Activated CD8-positive, alpha-beta T cell treated with anti-CD3 and anti-CD28 coated beads, Interleukin-2, amount 10 ng/mL, durations not matched to agents 7 days and 5 days (primary cell): ENCODE measurements at places on chromosomes 6 and 20. TPM values are rescaled to one million over a fixed set of nuclear protein-coding genes. Genes with fewer than 3 reads are reported as not detected.
A peak's percentile ranks its signal among the peaks of the same experiment; 100 is the strongest.

- H3K27ac ChIP-seq, result no peak overlapping the region
- H3K27me3 ChIP-seq, result no peaks in the 10 kb centered on the region
- H3K4me1 ChIP-seq, result no peaks in the 10 kb centered on the region
- no peaks in the 10 kb centered on the region for H3K36me3 ChIP-seq
- DNase-seq, result no peak
Measured at GRCh38 chr6:161161889-161162624, 111.8 kb downstream of the AGPAT4 start.

GRCh38 chr6:139530561-139530960, 156.1 kb upstream of the CITED2 start:
- H3K27ac ChIP-seq, result peak overlapping the region; percentile 88
- no peaks in the 10 kb centered on the region for H3K36me3 ChIP-seq
- DNase-seq, result no peak

The SIRPB2 gene
- total RNA-seq, result not detected

The SIRPG gene
- 112 TPM for total RNA-seq

The MLN gene
- not detected for total RNA-seq

GRCh38 chr6:130183271-130184222, 39.2 kb downstream of the SAMD3 start:
- peaks cover 39% of the 10 kb centered on the region for H3K36me3 ChIP-seq
- peaks cover 54% of the 10 kb centered on the region for H3K4me1 ChIP-seq
- peak overlapping the region; percentile 47 for H3K4me3 ChIP-seq
- no peaks in the 10 kb centered on the region for H3K27me3 ChIP-seq

DNA sequence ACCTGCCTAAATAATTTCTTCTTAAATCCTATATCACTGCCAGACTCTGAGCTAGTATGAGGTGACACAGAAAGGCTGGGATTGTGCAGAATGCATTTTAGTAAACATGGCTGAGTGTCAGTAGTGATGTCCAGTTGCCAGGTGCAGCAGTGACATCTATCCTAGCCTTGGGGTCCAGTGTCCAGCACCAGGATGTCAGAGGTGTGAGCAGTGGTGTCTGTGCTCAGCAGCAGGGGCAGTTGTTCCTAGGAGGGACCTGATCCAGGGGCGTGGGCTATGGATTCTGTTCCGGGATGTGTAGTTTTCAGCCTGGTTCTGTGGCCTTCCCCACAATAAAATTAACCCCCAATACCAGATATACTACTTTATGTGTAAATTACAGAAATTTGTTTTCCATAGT, 6.0 kb downstream of the HLA-C start:
- no peak overlapping the region for H3K4me3 ChIP-seq
- peaks cover 40% of the 10 kb centered on the region for H3K36me3 ChIP-seq
- no peak overlapping the region for H3K27ac ChIP-seq
- peaks cover 29% of the 10 kb centered on the region for H3K4me1 ChIP-seq

DNA sequence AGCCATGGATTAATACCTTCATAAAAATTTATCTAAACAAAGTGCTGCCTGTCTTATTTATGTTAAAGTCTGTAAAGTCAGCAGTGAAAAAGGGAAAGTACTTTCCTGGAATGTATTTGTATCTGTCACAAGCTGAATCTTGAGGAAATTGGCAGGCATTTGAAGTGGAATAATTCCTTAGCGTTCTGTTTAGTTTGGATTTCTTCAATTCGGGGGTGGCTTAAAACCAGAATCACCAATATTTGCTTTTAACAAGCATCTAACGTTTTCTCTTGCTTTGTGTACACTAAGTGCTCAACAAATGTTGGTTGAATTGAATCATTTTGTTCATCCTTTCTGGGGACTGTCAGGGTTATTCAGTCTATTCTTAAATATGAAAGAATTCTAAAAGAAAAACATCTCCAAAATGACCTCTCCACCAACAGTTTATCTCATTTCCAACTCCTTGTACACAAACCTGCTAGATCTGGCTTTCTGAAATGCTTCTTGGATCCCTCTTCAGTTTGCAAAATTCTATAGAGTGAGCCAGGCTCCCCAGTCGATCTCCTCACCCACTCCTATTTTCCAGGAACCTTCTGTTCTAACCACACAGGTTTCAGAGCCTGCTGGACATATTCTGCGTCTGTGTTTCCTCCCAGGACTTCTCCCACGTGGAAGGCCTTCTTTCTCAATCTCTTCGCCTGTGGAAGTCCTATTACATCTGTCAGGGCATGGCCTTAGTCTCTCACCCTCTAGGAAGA, 2.0 kb upstream of the NPEPL1 start:
- H3K4me1 ChIP-seq, result peaks cover 20% of the 10 kb centered on the region
- H3K27ac ChIP-seq, result peak overlapping the region; percentile 1
- no peaks in the 10 kb centered on the region for H3K27me3 ChIP-seq
- peaks cover 20% of the 10 kb centered on the region for H3K36me3 ChIP-seq
- DNase-seq, result no peak

The GPX5 gene
- total RNA-seq, result not detected

DNA sequence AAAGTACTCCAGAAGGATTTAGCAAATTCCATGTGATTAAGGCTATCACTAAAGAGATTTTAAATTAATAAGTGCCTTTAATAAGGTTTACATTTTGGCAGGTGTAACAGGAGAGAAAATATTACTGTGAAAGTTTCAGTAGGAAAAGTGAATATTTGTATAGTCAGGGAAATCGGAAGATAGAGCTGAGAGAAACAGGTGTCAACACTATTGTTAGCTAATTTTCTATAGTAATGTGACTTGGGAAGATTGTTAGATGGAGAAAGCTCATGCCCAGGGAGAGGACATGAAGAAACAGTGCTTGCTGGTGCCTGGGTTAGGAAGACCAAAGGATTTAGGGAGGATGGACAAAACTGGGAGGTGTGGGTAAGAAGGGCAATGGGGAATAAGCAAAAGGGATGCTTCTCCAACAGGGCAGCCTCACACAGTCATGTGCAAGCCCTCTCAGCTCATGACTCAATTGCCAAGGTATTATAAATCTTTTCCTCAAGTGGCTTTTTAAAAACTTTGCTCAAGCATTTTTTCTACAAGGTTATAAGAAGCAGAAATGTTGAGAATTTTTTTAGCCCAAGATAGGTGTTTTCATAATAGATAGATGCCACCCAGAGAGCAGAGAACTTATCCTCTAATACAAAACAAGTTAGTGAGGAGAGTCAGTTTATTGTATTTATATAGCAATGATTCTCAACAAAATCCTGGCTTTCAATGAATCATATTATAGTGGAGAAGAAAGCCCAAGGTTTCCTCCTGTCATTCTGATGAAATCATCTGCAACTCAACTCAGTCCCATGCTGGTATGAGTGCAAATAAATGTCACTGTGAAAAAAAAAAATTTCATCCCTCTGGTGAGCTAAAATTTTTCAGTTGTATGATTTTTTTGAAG, 325.2 kb upstream of the NT5E start:
- H3K27ac ChIP-seq, result no peak overlapping the region
- no peak for DNase-seq
- H3K4me3 ChIP-seq, result no peak overlapping the region
- H3K36me3 ChIP-seq, result no peaks in the 10 kb centered on the region
- peaks cover 3% of the 10 kb centered on the region for H3K27me3 ChIP-seq

DNA sequence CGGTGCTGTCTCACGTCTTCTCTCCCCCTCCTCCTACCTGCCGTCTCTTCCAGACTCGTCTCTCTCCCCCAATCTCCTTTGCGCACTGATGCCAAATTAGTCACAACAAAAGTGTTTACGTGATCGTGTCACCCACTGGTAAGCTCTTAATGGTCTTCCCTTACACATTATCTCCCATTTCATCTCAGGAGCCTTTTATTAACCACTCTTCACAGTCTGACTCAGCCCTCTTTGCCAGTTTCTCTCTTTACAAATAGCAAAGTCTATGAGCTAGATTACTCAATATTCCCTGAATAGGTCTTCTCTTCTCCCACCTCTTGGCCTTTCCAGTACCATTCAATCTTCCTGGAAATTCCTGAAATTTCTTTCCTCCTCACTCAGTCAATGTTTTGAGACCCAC, 247.0 kb downstream of the ESR1 start:
- no peak overlapping the region for H3K27ac ChIP-seq
- no peak overlapping the region for H3K4me3 ChIP-seq
- H3K4me1 ChIP-seq, result no peaks in the 10 kb centered on the region
- no peak for DNase-seq
- peaks cover 5% of the 10 kb centered on the region for H3K27me3 ChIP-seq

- H3K27me3 ChIP-seq, result no peaks in the 10 kb centered on the region
- peak overlapping the region; percentile 80 for H3K4me3 ChIP-seq
- DNase-seq, result peak; percentile 88
- peaks cover 2% of the 10 kb centered on the region for H3K36me3 ChIP-seq
- peaks cover 55% of the 10 kb centered on the region for H3K4me1 ChIP-seq
Measured at GRCh38 chr6:144334150-144334708, 49.1 kb downstream of the UTRN start.

- no peak overlapping the region for H3K27ac ChIP-seq
- peaks cover 19% of the 10 kb centered on the region for H3K4me1 ChIP-seq
- no peak overlapping the region for H3K4me3 ChIP-seq
- no peaks in the 10 kb centered on the region for H3K36me3 ChIP-seq
- no peaks in the 10 kb centered on the region for H3K27me3 ChIP-seq
- no peak for DNase-seq
Measured at GRCh38 chr6:17591287-17591686, 8.8 kb upstream of the FAM8A1 start.

GRCh38 chr6:11710311-11710761, 68.3 kb downstream of the ADTRP start:
- peaks cover 58% of the 10 kb centered on the region for H3K4me1 ChIP-seq
- peak overlapping the region; percentile 1 for H3K4me3 ChIP-seq
- DNase-seq, result peak; percentile 78
- peak overlapping the region; percentile 84 for H3K27ac ChIP-seq
- peaks cover 17% of the 10 kb centered on the region for H3K36me3 ChIP-seq

GRCh38 chr6:27205375-27206278, 41.9 kb upstream of the PRSS16 start:
- peaks cover 37% of the 10 kb centered on the region for H3K4me1 ChIP-seq
- peak overlapping the region; percentile 43 for H3K4me3 ChIP-seq
- DNase-seq, result peak; percentile 73
- H3K36me3 ChIP-seq, result peaks cover 20% of the 10 kb centered on the region
- peak overlapping the region; percentile 70 for H3K27ac ChIP-seq

DNA sequence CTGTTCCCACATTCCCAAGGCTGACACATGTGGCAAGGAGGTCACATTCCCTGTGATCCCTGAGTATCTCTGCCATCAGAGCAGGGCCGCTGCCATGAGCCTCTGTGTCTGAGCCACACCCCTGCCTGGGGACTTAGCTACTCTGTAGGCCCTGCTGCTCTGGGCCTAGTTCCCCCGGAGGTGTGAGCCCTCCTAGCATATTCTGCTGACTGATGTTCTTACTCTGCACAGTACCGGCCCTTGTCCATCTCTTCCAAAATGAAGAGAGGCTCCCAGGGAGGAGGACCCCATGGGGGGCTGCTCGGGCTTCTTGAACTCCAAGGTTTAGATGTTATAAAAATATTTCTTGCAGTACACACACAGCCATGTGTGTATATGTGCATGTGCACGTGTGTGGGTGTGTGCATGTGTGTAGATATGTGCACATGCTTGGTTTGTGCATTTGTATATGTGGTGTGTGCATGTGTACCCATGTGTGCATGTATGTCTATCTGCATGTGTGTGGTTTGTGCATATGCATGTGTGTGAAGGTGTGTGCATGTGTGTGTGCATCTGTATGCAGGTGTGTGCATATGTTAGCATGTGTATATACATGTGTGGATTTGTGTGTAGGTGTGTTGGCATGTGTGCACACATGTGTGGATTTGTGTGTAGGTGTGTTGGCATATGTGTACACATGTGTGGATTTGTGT, 101.2 kb downstream of the ERMARD start:
- H3K36me3 ChIP-seq, result peaks cover 3% of the 10 kb centered on the region
- H3K4me3 ChIP-seq, result no peak overlapping the region
- H3K4me1 ChIP-seq, result no peaks in the 10 kb centered on the region
- H3K27me3 ChIP-seq, result peaks cover 2% of the 10 kb centered on the region
- no peak for DNase-seq
- no peak overlapping the region for H3K27ac ChIP-seq

The AGPAT1 gene
- 46.6 TPM for total RNA-seq

The SRSF12 gene
- not detected for total RNA-seq

GRCh38 chr6:169451065-169451838, 197.6 kb upstream of the THBS2 start:
- H3K4me3 ChIP-seq, result no peak overlapping the region
- no peak overlapping the region for H3K27ac ChIP-seq
- no peaks in the 10 kb centered on the region for H3K4me1 ChIP-seq
- H3K36me3 ChIP-seq, result no peaks in the 10 kb centered on the region
- H3K27me3 ChIP-seq, result no peaks in the 10 kb centered on the region

The TRAPPC3L gene
- not detected for total RNA-seq

- no peak for DNase-seq
- peaks cover 10% of the 10 kb centered on the region for H3K27me3 ChIP-seq
- H3K36me3 ChIP-seq, result peaks cover 3% of the 10 kb centered on the region
- H3K27ac ChIP-seq, result no peak overlapping the region
Measured at GRCh38 chr6:157806131-157806855, 16.8 kb upstream of the SNX9 start.

DNA sequence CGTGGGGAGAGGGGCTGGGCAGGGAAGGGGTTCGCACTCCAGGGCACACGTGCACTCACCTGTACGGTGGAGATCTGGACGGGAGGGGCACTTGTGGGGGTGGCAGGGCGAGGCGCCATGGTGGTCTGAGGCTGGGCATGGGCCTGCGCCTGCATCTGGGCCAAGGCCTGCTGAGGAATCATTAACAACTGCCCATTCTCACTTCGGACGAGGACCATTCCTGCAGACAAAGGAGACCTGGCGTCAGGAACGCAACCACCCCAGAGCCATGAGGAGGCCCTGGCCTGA, 51.2 kb downstream of the TAF4 start:
- peaks cover 4% of the 10 kb centered on the region for H3K36me3 ChIP-seq
- H3K4me1 ChIP-seq, result no peaks in the 10 kb centered on the region
- no peaks in the 10 kb centered on the region for H3K27me3 ChIP-seq
- no peak overlapping the region for H3K4me3 ChIP-seq
- no peak for DNase-seq

The BNIP5 gene
- not detected for total RNA-seq

The PRRT1 gene
- total RNA-seq, result 0.37 TPM

The C20orf144 gene
- total RNA-seq, result 0.16 TPM

DNA sequence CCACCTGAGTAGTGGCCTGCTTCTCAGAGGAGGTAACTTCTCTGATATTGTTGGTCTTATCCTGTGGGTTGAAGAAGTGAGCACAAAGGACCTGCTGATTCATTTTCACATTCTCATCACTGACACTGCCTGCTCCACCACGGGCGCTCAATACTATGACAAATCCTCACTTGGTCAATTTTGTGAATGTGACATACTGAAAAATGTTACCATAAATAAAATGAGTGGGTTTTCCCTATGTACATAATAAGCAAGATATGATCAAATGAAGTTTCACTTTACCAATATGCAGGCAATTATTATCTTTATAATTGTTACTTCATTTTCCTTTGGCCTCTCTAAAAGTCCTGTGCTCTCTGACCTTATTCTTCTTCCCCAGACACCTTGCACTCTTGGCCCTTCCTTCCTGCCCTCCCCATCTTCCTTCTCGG, 71.5 kb upstream of the RIPOR2 start:
- H3K36me3 ChIP-seq, result peaks cover 54% of the 10 kb centered on the region
- DNase-seq, result peak; percentile 47
- peak overlapping the region; percentile 92 for H3K27ac ChIP-seq
- H3K4me1 ChIP-seq, result peaks cover 87% of the 10 kb centered on the region
- H3K27me3 ChIP-seq, result no peaks in the 10 kb centered on the region
